Fibroblast of skin of scalp (primary cell): ENCODE measurements at places on chromosomes 4 and X.
A peak's percentile ranks its signal among the peaks of the same experiment; 100 is the strongest.

GRCh38 chr4:138697851-138698250, 317.7 kb upstream of the NOCT start:
- DNase-seq: peak; percentile 43

- DNase-seq: no peak
Observed at GRCh38 chr4:79450053-79450452, 42.0 kb upstream of the GK2 start.

- DNase-seq: no peak
Observed at GRCh38 chr4:151745481-151746231, 15.2 kb downstream of the GATB start.

DNA sequence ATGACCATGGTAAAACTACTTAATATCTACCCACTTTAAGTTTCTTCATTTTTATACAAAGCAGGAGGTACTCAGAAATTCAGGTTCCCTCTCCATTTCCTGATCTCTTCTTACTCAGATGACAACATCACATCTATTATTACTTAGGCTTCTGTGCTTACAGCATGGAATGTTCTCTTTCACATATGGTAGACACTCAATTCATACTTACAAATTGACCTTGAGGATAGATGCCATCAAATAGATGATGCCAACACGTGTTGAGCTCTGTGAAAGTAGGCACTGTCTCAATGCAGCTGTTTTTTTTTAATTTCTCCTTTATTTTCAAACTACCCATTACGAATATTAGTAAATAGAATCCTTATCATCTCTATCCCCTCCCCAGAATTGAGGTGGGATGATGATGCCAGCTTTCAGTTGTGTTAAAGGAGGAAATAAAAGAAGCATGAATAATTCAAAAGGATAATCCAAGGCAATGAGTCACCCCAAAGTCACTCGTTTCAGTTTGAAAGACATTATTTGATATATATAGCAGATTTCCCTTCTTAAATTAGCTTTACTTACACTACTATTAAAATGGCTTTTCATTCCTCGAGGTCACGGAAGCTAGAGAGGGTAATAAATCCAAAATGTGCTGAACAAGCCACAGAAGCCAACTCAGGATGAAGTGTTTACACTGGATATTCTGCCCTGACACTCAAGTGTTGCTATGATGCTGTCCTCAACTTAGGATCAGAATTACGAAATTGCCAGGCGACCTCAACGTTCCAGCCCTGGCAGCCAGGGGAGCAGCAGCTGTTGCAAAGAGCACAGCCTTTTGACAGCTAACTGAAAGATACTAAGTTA, 124.2 kb upstream of the EOLA2 start:
- peak; percentile 83 for DNase-seq

GRCh38 chr4:130393231-130393630, 1297.3 kb downstream of the C4orf33 start:
- DNase-seq: peak; percentile 47

DNA sequence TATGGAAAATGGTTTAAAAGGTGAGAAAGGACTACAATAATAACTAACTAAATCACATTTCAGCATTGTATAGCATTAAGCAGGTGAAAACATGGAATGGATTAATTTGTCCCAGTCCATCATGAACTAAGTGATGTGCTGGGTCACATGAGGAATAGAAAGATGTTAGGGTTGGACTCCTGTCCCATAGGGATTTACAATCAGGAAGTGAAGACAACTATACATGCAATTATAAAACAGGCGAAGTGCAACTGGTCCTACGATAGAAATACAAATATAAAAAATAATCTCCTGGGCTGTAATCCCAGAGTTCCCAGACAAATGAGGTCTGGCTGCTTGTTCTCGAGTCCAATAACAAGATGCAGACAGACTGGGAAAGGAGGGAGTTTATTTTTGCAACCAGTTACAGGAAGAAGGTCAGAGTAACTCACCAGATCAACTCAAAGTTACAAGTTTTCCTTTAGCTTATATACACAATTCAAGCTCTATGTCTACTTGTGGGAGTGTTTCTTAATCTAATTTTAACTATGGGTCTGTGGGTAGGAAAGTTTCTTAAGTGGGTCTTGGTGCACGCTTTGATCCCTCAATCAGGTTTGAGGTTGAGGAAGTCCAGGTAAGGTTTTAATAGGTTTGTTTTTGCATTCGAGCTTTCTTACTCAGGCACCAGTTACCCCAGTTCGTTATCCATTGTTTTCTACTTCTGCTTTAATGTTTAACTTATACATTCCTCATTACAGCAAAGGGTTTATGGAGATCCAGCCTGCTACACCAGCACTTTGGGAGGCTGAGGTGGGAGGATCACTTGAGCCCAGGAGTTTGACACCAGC, 50.1 kb downstream of the IGFBP7 start:
- no peak for DNase-seq

DNA sequence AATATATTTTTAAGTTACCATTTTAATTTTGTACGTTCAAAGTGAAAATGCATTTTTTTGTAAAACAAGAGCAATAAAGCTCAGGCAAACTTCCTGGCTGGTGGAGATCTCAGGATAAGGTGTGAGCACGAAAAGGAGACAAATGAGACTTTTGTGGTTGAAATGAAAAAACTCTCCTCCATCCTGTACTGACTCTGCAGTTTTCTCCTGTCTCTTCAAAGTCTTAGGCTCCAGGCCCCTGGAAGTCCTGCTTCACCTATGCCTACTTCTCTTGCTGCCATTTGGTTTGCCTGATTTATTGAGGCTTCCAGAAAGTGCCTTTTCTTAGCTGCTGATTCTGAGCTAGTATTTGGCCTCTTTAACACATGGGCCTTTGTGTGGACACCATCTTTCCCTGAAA, 77.7 kb downstream of the MAML3 start:
- no peak for DNase-seq

- peak; percentile 44 for DNase-seq
Observed at GRCh38 chr4:155972098-155972497, 18.4 kb upstream of the CTSO start.

DNA sequence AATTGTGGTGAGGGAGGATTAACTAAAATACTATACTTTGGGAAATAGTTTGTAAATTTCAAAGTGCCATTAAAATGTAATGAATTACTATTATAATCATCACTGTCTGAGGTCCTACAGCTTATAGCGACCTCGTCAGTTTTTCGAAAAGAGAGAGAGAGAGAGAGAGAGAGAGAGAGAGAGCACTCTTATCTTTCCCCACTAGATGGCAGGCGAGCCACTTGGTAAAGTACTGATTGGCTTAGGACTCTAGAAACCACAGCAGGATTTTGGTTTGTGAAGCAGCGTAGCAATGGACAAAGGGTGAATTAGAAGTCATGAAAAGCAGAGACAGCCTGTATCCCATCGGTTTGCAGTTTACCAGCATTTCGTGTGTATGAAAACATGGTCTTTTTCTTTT, 52.5 kb downstream of the LINC00632 start:
- DNase-seq: peak; percentile 74

DNA sequence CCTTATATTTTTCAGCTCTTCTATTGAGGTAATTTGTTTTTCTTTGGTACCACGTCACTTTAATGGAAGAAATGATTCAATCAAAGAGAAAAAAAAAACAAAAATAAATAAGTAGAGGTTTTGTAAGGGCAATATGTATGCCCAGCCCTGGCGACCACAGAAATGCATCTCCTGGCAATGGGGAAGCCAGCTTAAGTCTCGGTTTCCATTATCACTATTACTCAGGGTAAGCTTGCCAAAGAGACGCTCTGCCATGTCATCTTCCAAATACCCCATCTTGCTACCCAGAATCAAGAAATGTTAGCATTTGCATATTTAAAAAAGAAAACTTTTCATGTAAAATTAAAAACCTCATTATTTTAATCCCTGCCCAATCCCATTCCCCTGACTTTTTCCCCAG, 68.8 kb downstream of the FAM47C start:
- no peak for DNase-seq

DNA sequence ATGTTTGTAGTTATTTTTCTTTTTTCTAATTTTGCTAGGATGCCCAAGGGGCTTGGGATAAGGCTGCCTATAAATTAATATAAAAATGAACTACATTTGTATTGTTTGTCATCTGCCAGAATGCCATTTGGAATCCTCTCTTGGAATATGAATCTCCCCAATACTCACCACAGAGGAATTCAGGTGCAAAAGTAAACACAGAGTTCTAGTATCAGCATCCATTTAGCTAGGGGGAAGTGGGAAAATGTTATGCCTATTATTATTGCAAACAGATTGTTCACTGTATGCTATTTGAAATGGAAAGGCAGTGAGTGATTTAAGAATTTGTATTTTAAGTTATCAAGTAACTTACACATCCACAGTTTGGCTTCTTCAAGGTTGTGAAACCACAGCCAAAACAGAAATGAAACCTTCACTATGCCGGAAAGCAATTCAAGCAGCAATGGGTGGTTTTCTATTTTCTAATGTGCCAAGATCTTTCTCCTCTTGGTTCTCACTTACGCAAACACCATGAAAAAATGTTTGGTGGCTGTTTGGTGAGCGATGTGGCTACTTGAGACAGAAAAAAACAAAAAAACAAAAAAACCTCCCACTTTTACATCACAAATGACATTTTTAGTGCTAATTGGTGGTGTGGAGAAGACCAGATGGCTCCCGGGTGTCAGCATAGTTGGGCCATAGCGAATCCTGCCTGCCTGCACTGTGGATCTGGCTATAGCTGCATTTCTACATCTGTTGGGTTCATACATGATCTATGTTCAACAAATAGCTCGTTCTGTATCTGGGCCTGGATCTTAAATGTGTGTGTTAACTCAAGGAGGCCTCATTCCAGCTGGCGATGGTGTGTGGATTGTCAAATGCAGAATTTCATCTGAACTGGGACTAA, 200.8 kb upstream of the GIMD1 start:
- DNase-seq: peak; percentile 38

- DNase-seq: no peak
Observed at GRCh38 chrX:1493412-1493811, 40.7 kb upstream of the ASMTL start.
